ENCODE measurements at places on chromosomes 3 and 15.

DNA sequence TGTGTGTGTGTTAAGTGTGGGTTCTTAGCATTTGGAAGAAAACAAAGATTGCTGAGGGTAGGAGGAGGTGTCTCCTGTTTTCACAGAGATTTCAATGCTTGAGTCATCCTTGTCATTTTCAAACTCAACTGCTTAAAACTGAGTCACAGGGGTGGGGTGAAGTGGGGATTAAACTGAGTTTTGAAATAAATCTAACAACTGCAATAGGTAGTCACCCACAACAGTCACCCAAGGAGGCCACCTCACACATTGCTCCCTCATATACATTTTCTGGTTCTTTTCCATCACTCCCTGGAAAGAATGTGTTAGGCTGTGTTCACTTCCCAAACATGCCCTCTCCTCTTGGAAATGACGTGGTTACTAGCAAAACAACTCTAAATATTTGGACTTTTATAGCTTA, 187.7 kb upstream of the CMC1 start:
- no peak for DNase-seq

GRCh38 chr3:189824629-189825312, 193.6 kb downstream of the TP63 start:
- DNase-seq: no peak

GRCh38 chr3:58206406-58207011, 4.3 kb downstream of the DNASE1L3 start:
- DNase-seq: no peak

GRCh38 chr3:43128464-43128863, 22.6 kb upstream of the POMGNT2 start:
- DNase-seq: no peak

- no peak for DNase-seq
Measured at GRCh38 chr3:170418422-170419398, at the start of gene CLDN11. CLDN11 (plus strand) TSS chr3:170418868; CDS start chr3:170419067, 199 bp downstream.

- no peak for DNase-seq
Measured at GRCh38 chr3:41404582-41404981, 205.3 kb downstream of the CTNNB1 start.

GRCh38 chr3:4898454-4899313, 80.6 kb upstream of the BHLHE40 start:
- no peak for DNase-seq

- DNase-seq: no peak
Measured at GRCh38 chr3:188339410-188340295, 185.7 kb downstream of the LPP start.

- no peak for DNase-seq
Measured at GRCh38 chr3:128415773-128416577, 50.7 kb downstream of the DNAJB8 start.

DNA sequence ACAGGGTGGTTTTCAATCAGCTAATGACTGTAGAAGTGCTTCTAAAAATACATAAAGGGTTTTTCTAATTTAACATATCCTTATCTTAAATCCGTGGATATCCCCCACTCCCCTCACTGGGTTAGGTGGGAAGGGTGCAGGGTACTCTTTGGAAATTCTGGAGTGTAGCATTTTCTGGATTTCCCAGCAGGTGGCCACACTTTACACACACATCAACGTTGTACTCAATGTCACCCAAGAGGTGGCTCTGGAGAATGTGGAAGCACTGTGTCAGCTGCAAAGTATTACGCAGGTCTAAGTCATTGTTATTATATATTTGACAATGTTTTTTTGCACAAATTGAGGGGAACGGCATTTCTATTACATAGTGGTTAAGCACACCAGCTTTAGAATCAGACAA, 168.8 kb downstream of the CHDH start:
- DNase-seq: no peak

GRCh38 chr3:181610083-181610972, 101.4 kb upstream of the SOX2 start:
- no peak for DNase-seq

GRCh38 chr3:42184651-42185443, 81.1 kb downstream of the CCK start:
- DNase-seq: no peak

GRCh38 chr3:126439968-126440708, 35.6 kb downstream of the ZXDC start:
- no peak for DNase-seq

DNA sequence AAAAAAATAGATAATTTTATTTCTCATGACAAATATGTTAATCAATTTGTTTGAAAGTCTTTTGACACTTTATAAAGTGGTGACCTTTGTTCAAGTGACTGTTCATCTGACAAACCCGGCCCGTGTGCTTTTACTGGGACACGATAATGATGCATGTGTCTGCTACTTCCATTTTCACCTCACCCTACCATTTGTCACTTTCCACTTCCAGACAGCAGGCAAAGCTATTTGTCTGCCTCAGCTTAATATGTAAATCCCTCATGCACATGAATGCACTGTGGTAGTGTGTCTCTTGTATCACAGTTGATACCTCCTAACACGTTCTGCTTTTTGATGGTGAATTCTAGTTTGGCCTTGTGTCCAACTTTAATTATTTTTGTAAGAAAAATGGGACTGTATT, 204.3 kb downstream of the BBX start:
- no peak for DNase-seq

GRCh38 chr3:123695731-123696640, 111.1 kb upstream of the HACD2 start:
- DNase-seq: no peak

GRCh38 chr3:16132928-16133327, 41.6 kb upstream of the GALNT15 start:
- DNase-seq: no peak

DNA sequence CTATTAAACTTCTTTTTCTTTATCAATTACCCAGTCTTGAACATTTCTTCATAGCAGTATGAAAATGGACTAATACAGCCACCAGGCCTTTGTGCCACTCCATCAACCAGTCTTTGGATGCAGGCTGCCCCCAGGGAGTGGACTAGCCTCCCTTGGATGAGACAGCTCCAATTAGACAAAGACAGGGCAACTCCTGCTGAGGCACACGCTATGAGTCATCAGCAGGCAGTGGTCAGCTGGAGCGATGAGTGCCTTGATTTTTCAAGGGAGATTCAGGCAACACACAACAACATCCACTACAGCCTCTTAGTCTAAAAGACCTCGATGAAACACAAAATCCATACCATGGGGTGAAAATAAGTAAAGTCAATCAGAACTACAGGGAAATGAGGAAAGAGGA, 160.1 kb downstream of the ARRDC4 start:
- DNase-seq: no peak

DNA sequence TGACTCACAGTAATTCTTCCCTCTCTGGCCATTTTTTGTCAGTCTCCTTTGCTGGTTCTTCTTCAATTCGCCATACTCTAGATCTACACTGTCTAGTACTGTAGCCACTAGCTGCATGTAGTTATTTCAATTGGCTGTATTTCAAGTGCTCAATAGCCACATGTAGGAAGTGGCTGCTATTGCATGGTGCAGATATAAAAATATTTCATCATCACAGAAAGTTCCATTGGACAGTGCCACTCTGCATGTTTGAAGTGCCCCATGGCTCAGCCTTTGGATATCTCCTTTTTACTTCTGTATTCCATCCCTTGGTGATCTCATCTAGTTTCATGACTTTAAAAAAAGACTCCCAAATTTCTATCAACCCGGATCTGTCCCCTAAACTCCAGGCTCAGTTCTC, 22.1 kb downstream of the PPP2R3A start:
- DNase-seq: no peak

- no peak for DNase-seq
Measured at GRCh38 chr15:99951511-99951910, 218.3 kb upstream of the LYSMD4 start.

DNA sequence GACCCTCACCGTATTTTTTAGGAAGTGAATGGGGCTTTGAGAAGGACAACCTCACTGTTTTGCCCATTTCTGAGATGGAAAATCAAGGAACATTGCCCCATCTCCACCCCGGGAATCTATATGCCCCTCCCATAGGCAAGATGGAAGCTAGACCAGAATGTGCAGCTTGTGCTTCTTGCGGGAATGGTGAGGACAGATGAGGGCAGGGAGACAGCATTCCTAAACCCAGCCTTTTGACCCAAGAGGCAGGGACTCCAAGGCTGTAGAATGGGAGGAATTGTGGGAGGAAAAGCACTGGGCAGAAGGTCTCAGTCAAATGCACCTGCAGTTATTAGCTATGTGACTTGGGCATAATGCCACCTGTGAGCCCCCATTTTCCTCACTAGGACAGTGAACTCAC, 66.9 kb downstream of the SMAD3 start:
- DNase-seq: no peak

DNA sequence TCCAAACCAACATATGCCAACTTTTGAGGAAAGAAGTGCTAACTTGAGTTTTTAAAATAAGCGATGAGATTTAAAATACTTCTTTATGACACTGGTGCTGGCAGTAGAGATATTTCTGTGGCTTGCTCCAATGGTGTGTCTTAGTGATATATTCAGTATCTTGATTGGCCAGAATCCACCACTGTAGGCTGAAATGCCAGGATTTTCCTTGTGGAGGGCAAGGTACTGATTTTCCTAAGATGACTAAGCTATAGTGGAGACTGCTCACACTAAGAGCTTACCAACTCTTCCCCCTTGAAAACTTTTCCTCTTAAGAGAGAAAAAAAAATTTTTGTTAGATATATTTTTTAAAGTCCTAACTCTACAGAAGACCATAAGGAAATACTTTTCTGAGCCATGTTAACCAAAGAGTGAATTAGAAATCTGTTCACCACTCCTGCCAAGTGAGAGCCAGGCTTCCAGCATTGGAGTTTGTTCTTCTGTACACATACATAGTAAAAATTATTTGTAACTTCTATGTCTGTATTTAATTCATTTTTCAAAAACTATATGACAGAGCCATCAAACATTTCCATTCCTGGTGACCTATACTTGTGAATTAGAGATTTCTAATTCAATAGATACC, 109.1 kb downstream of the PPP2R3A start:
- DNase-seq: no peak

GRCh38 chr3:128546646-128547045, 53.6 kb upstream of the GATA2 start:
- no peak for DNase-seq

DNA sequence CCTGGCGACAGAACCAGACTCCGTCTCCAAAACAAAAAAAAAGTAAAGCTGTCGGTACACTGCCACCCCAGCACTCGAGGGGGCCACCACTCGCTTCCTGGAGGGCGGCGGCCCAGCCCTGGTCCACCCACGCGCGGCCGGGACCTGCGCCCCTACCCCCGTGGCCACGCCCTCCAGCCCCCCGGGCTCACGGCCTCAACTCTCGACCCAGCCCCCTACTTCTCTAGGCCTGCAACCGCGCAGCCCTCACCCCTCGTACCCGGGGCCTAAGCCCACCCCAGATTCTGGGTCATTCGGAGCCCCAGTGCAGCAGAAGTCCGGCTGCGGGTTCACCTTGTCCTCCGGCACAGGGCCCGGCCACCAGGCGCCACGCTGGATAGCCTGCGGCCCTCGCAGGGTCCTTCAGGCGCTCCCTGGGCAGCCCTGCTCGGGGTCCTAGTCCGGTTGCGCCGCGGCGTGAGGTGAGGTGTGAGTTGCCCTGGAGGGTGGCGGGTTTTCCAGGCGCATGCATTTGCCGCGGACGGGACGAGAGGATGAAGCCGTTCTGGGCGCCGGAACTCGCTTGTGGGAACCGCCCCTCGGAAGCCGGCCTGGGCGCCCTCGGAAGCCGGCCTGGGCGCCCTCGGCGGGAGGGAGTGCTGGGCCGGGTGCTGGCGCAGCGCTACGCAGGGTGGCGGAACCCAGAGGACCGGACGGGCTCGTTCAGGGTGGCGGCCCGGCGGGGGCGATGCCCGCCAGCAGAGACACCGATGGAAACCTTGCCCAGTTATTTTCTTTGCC, 32.3 kb downstream of the SPINK8 start:
- DNase-seq: peak; percentile 82

- DNase-seq: no peak
Measured at GRCh38 chr3:123346021-123346420, 102.9 kb downstream of the ADCY5 start.

DNA sequence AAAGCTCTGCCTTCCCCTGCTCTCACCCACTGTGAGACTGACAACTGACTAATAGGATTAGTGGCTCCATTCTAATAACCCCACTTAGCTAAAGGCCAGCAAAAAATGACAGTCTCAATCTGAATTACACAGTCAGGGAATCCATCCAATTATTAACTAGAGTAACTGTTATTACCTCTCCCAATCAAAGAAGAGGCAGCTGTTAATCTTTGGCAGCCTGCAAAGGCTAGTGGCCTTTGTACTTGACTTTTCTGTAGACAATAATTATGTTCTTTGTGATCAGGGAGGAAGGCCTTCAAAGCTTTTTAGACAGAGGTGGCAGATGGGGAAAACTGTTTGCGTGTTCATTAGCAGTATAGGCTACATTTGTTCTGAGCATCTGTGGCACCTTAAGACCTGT, 177.7 kb downstream of the ISL2 start:
- no peak for DNase-seq

DNA sequence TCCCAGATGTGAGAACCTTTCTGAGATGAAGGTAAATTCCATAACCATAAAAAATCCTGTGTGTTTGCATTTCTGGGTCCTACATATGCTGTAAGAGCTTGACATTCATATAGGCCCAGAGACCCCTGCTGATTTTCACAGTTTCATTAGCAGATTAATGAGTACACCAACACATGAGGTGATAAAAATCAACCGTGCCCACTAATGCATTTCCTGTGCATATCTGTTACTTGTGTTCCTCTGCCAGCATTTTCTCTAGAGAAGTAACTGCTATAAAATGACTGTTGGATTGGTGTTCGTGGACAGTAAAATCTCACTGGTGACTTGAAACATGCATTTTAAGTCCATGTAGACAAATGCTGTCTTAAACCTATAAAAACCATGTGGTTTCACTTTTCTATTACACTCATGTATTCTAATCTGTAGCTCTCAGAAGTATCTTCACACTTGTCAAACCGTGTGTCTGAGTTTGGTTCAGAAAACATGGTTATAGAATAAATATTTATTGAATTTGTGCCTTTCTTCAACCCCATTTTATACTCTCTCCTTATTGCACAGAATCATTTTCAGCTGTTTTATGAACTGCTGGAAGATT, 14.6 kb downstream of the MAP2K5 start:
- DNase-seq: no peak

- DNase-seq: no peak
Measured at GRCh38 chr3:155418407-155418806, 124.9 kb upstream of the STRIT1 start.

DNA sequence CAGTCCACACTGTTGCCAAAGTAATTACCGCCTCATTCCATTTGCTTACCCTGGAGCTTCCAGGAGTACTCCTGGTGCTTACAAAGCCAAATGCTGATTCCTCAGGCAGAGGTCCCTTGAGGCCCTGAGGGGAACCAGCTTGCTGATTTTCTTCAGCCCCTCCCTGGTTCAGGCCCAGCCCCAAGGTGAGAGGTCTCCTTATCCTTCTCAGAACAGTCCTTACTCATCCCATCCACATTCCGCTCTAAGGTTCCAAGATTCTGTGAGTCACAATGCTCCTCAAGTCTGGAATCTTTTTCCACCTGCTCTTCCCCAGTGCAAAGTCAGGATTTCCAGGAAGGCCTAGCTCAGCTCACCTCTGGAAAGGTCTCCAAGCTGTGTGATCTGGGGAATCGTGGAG, 1.8 kb upstream of the ATP10A start:
- no peak for DNase-seq

GRCh38 chr3:115720983-115721382, 97.7 kb downstream of the GAP43 start:
- no peak for DNase-seq

Measured in activated naive CD4-positive, alpha-beta T cell (primary cell).